CD4-positive, alpha-beta memory T cell (primary cell): ENCODE measurements at places on chromosomes 2 and 18. TPM values are rescaled to one million over a fixed set of nuclear protein-coding genes. Genes with fewer than 3 reads are reported as not detected.

- H3K4me1 ChIP-seq = no peaks in the 10 kb centered on the region
- no peaks in the 10 kb centered on the region for H3K36me3 ChIP-seq
- no peaks in the 10 kb centered on the region for H3K27me3 ChIP-seq
- no peak overlapping the region for H3K4me3 ChIP-seq
- H3K27ac ChIP-seq = no peak overlapping the region
- DNase-seq = no peak
Measured at GRCh38 chr18:64287926-64288325, 139.0 kb upstream of the LINC00305 start.

GRCh38 chr2:232927793-232928550 lies 57.9 kb downstream of the SNORC start:
- no peaks in the 10 kb centered on the region for H3K27me3 ChIP-seq
- peaks cover 5% of the 10 kb centered on the region for H3K4me1 ChIP-seq
- no peak overlapping the region for H3K4me3 ChIP-seq
- no peak overlapping the region for H3K27ac ChIP-seq
- H3K36me3 ChIP-seq = no peaks in the 10 kb centered on the region

Gene PPP1R1C
- not detected for total RNA-seq

- DNase-seq = peak; percentile 47
- H3K27me3 ChIP-seq = no peaks in the 10 kb centered on the region
- H3K4me1 ChIP-seq = no peaks in the 10 kb centered on the region
Measured at GRCh38 chr2:178397002-178397605, 53.9 kb downstream of the PRKRA start.

DNA sequence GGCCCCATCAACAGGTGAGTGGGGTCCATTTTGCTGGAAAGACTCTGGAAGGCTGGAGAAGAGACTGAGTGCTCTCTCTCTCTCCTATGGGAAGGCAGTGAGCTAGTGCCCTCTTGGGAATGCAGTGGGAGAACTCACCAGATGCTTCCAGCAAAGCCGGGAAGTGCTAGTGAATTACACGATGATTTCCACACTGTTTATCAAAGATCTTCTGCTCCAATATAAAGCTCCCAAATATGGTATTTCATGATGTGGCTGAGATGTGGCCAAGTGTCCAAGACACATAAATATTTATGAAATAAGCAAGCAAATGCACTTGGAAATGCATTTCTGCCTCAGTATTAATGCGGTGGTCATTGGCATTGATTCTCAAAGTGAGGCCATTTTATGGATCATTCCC lies 135.9 kb downstream of the VAPA start:
- no peaks in the 10 kb centered on the region for H3K27me3 ChIP-seq
- no peak overlapping the region for H3K27ac ChIP-seq
- no peak for DNase-seq
- H3K4me3 ChIP-seq = no peak overlapping the region

GRCh38 chr2:7243276-7243675 lies 326.1 kb downstream of the RNF144A start:
- H3K36me3 ChIP-seq = no peaks in the 10 kb centered on the region
- no peaks in the 10 kb centered on the region for H3K4me1 ChIP-seq
- no peak for DNase-seq

DNA sequence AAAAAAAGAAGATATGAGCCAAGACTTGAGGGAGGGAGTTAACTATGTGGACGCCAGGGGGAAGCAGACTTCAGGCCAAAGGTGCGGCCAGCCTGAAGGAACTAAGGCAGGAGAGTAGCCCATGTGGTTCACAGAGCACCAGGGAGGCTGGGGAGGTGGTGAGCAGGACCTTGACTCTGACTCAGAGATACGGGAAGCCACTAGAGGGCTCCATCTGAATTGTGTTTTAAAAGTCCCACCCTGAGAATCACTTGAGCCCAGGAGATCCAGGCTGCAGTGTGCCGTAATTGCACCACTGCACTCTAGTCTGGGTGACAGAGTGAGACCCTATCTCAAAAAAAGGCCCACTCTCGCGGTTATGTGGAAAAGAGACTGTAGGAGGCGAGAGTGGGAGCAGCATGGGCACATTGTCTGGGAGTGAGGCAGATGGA lies 12.3 kb downstream of the CEP192 start:
- H3K27me3 ChIP-seq = no peaks in the 10 kb centered on the region
- H3K4me3 ChIP-seq = no peak overlapping the region
- no peak overlapping the region for H3K27ac ChIP-seq
- peaks cover 24% of the 10 kb centered on the region for H3K36me3 ChIP-seq
- peaks cover 6% of the 10 kb centered on the region for H3K4me1 ChIP-seq

Gene CGREF1
- 0.47 TPM for total RNA-seq

DNA sequence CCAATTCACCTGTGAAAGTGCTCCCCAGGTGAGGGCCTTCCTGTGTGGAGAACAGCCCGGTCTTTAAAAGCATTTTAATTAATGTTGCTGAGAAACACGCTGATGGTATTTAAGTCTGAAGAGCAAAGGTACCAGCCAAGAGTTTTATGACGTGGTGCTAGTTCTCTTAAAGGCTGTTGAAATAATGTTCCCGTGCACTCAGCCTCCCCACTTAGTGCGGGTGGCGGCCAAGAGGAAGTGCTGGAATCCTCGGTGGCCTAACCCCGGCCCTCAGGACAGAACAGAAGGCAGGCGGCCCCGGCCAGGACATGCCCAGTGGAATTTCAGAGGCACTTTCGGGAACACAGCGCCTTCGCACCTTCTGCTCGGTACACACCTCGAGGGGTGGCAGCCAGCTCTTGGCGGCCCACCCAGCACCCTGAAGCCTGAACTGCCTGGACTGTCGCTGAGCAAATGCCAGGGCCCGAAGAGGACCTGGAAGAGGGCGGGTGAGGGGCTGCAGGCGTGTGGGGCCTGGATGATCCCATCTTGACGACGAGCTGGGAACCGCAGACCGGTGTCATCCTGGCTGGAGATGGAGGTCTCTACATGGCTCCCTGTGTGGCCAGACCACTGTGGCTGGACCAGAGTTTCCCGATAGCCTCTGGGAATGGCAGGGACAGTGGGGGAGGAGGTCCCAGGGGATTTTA lies 142.9 kb downstream of the ASB1 start:
- DNase-seq = no peak
- no peak overlapping the region for H3K27ac ChIP-seq
- H3K36me3 ChIP-seq = no peaks in the 10 kb centered on the region
- H3K27me3 ChIP-seq = no peaks in the 10 kb centered on the region
- no peaks in the 10 kb centered on the region for H3K4me1 ChIP-seq
- no peak overlapping the region for H3K4me3 ChIP-seq

- H3K4me1 ChIP-seq = no peaks in the 10 kb centered on the region
- no peaks in the 10 kb centered on the region for H3K36me3 ChIP-seq
Measured at GRCh38 chr2:205499006-205499405, 183.3 kb upstream of the NRP2 start.
